ENCODE measurements at places on chromosomes 12 and 14. TPM values are rescaled to one million over a fixed set of nuclear protein-coding genes. Genes with fewer than 3 reads are reported as not detected.

- H3K4me3 ChIP-seq: no peak overlapping the region
- H3K36me3 ChIP-seq: peaks cover 5% of the 10 kb centered on the region
- H3K27me3 ChIP-seq: no peaks in the 10 kb centered on the region
- H3K4me1 ChIP-seq: peaks cover 33% of the 10 kb centered on the region
Measured at GRCh38 chr14:65487783-65488494, 75.4 kb downstream of the FUT8 start.

DNA sequence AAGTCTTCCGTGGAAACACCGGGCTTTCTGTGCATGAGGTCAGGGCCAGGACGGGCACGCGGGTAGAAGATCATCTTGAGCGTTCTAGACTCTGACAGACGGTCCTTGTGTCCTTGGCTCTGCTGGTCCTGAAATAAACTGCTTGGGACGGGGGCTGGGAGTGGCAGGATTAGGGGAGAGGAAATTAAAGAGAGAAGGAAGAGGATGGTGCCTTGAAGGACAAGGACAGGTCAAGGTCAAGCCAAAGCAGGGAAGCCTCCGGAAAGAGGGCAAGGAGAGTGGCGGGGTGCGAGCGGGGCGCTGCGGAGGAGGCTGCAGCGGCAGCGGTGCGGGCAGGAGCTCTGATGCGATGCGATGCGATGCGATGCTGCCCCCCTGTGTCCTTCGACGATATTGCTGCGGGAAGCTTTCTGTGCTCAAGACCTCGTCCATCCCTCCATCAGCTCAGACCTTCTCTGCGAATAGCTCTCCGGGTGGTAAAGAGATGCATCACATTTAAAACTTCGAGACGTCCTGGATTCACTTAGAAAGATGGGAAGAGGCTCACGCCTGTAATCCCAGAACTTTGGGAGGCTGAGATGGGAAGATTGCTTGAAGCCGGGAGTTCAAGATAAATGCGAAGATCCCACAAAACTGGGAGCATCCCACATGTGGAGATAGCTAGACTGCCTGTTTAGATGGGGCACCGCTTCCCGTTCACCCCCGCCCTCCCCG lies 110.1 kb upstream of the TMEM132D start:
- H3K4me1 ChIP-seq: no peaks in the 10 kb centered on the region
- H3K27ac ChIP-seq: no peak overlapping the region
- DNase-seq: no peak
- peaks cover 3% of the 10 kb centered on the region for H3K27me3 ChIP-seq
- no peaks in the 10 kb centered on the region for H3K36me3 ChIP-seq

DNA sequence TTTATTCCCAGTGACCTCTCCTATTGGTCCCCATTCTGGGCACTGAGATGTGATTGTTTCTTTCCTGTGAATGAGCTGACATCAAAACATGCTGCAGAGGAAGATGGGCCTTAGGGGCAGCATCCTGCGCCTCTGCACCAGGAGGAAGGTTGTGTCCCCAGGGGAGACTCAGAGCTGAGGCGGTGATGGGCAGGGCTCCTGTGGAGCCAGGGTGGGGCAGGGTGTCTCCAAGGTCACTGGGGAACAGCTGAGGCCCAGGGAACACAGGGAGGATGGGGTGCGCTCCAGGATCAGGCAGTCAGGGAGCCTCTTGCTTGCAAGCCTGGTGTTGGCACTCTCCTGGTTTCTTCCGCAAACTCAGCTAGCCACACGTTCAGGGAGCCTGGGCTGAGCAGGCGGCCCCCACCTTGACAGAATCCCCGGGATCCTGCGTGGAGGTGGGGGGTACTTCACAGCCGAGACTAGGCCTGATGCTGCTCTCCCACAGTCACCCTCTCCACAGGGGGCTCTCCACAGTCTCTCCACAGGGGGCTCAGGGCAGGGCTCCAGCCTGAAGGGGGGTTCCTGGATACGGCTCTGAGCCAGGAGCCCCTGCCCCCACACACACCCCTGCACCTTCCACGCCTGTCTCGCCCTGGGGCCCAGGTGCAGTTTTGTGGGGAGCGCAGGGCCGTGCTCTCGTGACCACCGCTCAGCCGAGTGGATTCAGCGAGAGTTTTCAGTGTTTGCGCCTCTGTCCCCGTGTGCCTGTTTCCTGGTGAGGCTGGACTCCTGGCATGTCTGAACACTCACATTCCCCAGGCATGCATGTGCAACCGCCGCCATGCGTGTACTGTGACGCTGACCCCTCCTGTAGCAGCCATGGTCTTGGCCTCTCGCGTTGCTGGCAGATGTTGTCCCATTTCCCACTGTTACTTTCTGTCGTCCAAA lies 264.7 kb downstream of the SEC23A start:
- no peak for DNase-seq
- peaks cover 14% of the 10 kb centered on the region for H3K4me1 ChIP-seq
- peaks cover 14% of the 10 kb centered on the region for H3K27me3 ChIP-seq
- no peak overlapping the region for H3K4me3 ChIP-seq
- H3K27ac ChIP-seq: no peak overlapping the region
- H3K36me3 ChIP-seq: no peaks in the 10 kb centered on the region

The SDR9C7 gene
- not detected for total RNA-seq

The STON2 gene
- not detected for total RNA-seq

The KRT79 gene
- total RNA-seq: not detected

The CPM gene
- total RNA-seq: 2.9 TPM

The MLH3 gene
- total RNA-seq: 10.7 TPM

Data from HFFc6 (cell line).